ENCODE measurements at places on chromosomes 5 and 9. TPM values are rescaled to one million over a fixed set of nuclear protein-coding genes. Genes with fewer than 3 reads are reported as not detected.

- DNase-seq = no peak
These were observed 592.5 kb upstream of the CLINT1 start for GRCh38 chr5:158451203-158451992.

DNA sequence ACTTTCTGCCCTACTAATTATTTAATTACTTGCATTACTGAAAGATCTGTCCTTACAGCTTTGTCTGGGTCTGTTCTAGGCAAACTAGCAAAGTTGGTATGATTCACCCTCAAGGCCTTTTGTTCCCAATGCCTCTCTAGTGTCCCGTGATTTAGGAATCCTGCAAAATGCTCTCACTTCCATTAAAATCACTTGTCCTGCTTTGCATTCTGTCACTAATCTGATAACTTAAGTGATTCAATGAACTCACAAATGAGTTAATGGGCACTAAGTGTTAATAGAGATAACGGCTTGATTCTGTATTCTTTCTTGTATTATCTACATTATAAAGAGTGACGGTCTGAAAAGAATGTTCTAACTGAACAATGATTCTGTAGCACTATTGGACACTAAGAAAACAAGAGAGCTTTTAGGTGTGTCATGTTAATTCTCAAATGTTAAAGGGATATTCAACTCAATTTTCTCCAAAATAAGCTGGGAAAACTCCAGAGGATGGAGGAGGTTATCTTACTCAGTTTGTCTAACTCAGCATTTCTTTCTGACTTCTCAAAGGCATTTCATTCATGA is 697.3 kb downstream of the CETN3 start:
- DNase-seq = no peak

- no peak for DNase-seq
These were observed 26.3 kb upstream of the FAM120AOS start for GRCh38 chr9:93479726-93480125.

The CENPH gene
- 0.53 TPM for total RNA-seq

The PTGDS gene
- total RNA-seq = 5.2 TPM

DNA sequence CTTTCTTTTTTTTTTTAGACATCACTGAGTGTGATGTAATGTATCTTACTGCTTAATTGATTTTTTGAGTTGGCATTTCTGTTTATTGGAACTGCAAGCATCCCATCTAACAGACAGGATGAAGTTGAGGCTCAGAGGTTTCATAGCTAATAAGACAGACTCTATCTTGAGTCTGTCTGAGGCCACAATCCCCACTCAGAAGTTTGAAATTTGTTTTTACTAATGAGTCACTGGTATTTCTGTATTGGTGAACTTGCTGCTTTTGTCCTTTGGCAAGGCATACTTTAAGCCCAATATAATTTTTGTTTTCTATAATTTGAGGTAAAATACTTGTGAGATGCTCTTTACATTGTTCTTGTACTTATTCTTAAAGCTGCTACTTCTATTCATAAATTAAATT is 491.2 kb downstream of the PSAT1 start:
- DNase-seq = no peak

DNA sequence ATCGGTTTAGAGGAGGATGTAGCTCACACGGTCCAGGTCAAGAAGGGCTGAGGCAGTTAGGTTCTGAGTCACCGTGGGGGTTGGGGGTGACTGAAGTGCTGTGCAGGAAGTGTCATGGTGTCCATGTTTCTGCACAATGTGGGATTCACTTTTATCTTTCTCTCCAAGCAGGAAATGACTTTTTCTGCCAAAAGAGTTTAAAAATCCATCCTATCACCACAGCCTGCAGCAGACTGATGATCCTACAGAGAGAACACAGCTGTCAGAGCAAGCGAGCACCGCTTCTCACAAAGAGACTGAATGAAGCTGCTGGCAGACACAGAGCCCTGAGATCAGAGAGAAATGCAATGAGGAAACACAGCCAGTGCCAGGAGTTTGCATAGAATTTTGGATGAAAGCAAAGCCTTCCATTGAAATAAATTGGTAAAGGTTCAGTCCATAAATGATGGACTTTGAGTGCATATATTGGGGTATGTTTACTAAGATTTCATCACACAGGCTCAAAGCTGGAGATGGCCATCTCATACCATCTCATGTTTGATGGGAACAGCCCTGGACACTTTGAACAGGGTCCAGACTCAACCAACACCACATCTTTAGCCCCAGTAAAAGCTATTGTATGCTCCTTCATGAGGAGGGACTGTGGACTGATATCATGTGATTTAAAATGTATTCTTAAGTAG is 213.9 kb upstream of the FBXL7 start:
- no peak for DNase-seq

The MINAR2 gene
- not detected for total RNA-seq

The SLC23A1 gene
- 35.5 TPM for total RNA-seq

Measured in left lobe of liver (tissue), 2 donors.